ENCODE measurements at places on chromosomes 16 and 17. TPM values are rescaled to one million over a fixed set of nuclear protein-coding genes. Genes with fewer than 3 reads are reported as not detected.

DNA sequence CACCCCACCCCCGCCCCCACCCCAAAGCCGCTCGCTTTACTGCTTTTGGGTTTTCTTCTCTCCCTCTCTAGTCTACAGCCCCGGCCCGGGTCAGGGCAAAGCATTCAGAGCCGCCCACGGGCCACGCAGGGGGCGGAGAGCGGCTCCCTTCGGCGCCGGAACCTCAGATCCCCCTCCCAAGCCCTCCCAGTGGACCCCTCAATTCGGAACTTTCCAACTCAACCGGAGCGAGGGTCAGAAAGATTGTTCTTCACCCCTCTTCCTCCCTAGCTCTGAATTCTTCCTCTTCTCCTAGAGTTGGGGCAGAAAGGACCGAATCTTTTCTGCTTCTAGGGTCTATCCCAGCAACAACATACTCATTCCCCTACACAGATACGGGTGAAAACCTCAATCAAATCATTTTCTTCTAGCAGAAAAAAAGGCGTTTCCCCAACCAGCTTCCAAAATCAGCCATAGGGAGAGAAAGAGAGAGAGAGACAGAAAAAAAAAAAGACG lies 1.0 kb downstream of the HOXB2 start:
- no peaks in the 10 kb centered on the region for H3K27me3 ChIP-seq
- peak overlapping the region; percentile 80 for H3K27ac ChIP-seq
- peak overlapping the region; percentile 71 for H3K4me3 ChIP-seq
- DNase-seq, result no peak
- H3K4me1 ChIP-seq, result no peaks in the 10 kb centered on the region

GRCh38 chr16:85078226-85078625 lies 34.0 kb downstream of the CIBAR2 start:
- no peaks in the 10 kb centered on the region for H3K36me3 ChIP-seq
- H3K4me3 ChIP-seq, result no peak overlapping the region
- DNase-seq, result no peak
- no peak overlapping the region for H3K27ac ChIP-seq
- no peaks in the 10 kb centered on the region for H3K4me1 ChIP-seq
- H3K27me3 ChIP-seq, result no peaks in the 10 kb centered on the region

VAT1L gene
- 9.3 TPM for total RNA-seq

- H3K4me1 ChIP-seq, result no peaks in the 10 kb centered on the region
- no peaks in the 10 kb centered on the region for H3K36me3 ChIP-seq
- H3K27ac ChIP-seq, result no peak overlapping the region
These were observed 471.4 kb upstream of the RBFOX1 start for GRCh38 chr16:6861135-6861814.

DNA sequence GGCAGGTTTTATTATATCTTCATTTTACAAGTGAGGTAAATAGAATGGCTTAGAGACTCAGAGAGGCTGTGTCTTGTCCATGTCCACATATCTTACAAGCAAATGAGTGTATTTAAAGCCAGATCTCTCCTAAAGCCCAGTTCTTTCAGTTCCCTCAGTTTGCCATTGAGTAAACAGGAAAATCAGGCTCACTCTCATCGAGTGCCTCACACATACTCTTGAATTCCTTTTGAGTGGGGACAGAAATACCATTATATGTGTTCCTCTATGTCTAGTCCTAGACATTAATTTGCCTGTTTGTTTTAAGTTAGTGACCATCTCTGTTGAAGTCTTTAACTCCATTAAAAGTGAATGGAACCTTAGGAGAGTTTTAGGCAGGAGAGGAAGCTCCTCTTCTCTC lies 40.1 kb downstream of the BPTF start:
- H3K27me3 ChIP-seq, result no peaks in the 10 kb centered on the region
- peaks cover 3% of the 10 kb centered on the region for H3K4me1 ChIP-seq
- H3K27ac ChIP-seq, result no peak overlapping the region
- peaks cover 2% of the 10 kb centered on the region for H3K36me3 ChIP-seq
- H3K4me3 ChIP-seq, result no peak overlapping the region
- DNase-seq, result no peak

FOXN1 gene
- not detected for total RNA-seq

BRICD5 gene
- total RNA-seq, result 6.0 TPM

GRCh38 chr17:38881600-38882191 lies 11.8 kb downstream of the LASP1 start:
- H3K27ac ChIP-seq, result no peak overlapping the region
- no peak overlapping the region for H3K4me3 ChIP-seq
- H3K27me3 ChIP-seq, result no peaks in the 10 kb centered on the region
- DNase-seq, result peak; percentile 86

- no peak for DNase-seq
- no peak within 1 kb of the TSS for H3K27ac ChIP-seq
These were observed at the start of gene HOXB8 for GRCh38 chr17:48615047-48615962. HOXB8 (minus strand) TSS chr17:48615292; CDS start chr17:48614704, 588 bp downstream.

DNA sequence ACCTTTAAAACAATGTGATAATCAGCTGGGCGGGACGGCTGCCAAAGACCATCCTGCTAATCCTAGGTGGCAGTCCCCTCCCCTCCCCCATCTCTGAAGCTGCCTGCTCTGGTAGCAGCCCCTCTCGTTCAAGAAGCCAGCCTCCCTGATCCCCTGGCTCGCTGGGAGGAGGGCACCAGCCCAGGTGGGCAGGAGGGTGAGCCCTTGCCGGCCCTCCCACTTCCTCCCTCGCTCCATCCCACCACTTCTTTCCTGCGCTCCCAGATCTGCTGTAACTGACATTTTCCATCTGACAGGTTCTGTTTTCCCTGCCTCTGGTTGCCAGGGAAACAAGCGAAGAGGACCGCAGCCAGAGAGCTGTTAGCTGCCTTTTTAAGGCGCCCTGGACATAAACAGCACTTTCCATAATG lies 155.7 kb upstream of the TNRC6C start:
- DNase-seq, result peak; percentile 68
- H3K27ac ChIP-seq, result no peak overlapping the region
- H3K4me1 ChIP-seq, result no peaks in the 10 kb centered on the region
- H3K36me3 ChIP-seq, result no peaks in the 10 kb centered on the region
- no peaks in the 10 kb centered on the region for H3K27me3 ChIP-seq

Data from aorta (tissue), 5 donors.